ENCODE measurements at places on chromosomes 2 and 18.

- DNase-seq: no peak
Measured at GRCh38 chr2:197242719-197243118, 67.9 kb downstream of the ANKRD44 start.

GRCh38 chr2:144711630-144712549 lies 192.0 kb upstream of the ZEB2 start:
- no peak for DNase-seq

- no peak for DNase-seq
Measured at GRCh38 chr2:65574993-65575392, 142.6 kb upstream of the SPRED2 start.

DNA sequence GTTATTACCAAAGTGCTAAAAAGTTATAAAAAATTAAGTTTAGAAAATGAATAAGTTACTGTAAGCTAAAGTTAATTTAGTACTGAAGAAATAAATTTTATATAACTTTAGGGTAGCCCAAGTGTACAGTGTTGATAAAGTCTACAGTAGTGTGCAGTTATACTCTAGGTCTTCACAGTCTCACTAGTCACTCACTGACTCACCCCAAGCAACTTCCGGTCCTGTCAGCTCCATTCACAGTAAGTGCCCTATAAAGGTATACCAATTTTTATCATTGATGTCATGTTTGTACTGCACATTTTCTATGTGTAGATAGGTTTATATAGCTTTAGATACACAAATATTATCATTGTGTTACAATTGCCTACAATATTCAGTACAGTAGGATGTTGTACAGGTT lies 518.3 kb upstream of the PIK3C3 start:
- DNase-seq: peak; percentile 8

GRCh38 chr2:148955798-148956197 lies 80.8 kb downstream of the KIF5C start:
- DNase-seq: no peak

DNA sequence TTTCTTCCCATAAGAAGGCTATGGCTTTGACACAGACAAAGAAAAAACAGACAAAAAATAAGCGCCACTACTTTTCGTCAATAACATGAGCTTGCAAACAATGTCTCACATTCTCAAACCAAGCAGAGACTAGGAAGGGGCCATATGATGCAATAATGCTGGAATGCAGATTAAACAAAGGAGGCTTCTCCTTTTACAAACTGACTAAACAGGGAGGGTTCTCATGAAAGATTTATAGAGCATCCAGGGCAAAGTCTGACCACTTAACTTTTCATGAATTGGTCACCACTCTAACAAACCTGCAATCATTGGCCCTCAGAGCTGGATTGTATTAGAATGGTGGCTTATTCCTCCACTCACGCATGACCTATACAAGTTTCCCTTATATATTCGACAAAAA lies 663.3 kb upstream of the CHAC2 start:
- no peak for DNase-seq

- DNase-seq: no peak
Measured at GRCh38 chr2:96103187-96103601, 13.2 kb downstream of the ADRA2B start.

DNA sequence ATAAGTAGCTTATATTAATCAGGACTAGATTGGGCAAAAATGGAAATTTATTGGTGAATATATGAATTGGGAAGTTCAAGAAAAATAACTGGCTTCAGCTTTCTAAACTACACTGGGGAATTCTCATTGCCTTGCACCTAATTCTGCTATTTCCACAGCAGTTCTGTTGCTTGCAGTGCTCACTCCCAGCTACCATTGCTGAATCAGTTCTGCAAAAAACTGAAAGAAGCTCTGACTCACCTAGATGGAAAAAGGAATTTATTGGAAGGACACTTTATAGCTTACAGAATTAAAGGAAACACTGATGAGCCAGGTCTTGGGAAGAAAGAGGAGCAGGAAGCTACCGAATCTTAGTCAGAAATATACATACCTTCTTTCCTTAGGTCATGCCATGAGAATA lies 60.3 kb upstream of the ACVR1 start:
- no peak for DNase-seq

DNA sequence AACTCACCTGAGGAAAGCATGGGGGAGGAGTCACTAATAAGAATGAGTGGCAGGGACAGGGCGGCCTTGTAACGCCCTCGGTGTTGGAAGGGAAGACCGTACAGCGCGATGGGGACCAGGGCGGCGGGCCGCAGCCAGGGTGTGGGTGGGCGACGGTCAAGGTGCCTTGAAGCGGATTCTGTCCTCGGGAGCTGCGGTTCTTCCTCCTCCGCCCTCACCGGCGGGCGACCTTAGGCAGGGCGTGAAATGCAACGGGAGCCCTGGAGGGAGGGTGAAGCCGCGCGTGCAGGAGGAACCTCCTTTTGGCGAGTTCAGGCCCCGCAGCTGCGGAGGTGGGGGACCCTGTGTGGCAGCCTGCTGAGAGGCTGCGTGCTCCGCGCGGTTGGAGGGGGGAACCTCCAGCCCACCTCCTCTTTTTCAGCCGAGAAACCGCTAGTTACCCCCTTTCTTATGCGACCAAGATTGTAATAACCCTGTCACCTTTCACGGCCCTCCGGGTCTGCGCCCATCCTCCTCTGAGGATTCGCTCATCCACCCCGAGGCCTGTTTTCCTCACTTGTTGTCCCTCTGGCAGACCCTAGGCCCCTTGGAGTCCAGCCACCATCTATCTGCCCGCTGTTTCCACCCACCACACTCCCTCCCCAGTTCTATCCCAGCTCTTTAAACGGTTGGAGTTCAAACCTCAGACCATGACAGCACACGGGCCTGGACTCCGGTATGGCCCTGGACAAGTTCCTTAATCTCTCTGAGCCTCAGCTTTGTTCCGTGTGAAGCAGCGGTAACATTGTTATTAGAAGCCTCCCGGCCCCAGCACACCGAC lies 823 bp upstream of the RNU2-63P start:
- DNase-seq: no peak

DNA sequence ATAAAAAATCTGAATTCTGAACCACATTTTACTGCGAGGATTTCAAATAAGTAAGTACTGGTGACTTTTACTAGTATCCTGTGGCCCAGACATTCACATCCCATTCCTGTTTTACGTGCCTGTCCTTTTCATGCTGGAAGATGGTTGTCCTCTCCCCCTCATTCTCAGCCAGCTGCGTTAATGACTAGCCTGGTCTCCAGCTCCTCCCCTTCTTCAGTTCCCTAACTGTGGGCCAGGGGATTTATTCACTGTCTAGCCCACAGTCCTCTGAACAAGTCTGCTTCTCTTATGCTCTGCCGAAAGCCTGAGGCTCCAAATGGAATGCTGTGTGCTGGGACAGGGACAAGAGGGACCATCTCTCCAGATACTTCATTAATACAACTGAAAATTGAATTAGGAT lies 373.9 kb downstream of the PTPRM start:
- DNase-seq: no peak

Data from kidney capillary endothelial cell (primary cell).